AG10803 (cell line): ENCODE measurements at places on chromosomes 5 and 9.

DNA sequence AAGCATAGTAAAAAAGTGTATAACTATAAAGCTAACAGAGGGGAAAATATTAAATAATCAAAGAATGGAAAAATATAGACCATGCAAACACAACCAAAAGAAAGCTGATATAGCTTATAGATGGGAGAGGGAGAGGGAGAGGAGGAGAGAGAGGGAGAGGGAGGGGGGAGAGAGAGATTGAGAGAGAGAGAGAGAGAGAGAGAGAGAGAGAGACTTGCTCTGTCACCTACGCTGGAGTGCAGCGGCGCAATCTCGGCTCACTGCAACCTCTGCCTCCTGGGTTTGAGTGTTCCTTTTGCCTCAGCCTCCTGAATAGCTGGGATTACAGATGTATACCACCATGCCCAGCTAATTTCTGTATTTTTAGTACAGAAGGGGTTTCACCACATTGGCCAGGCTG lies 110.6 kb downstream of the RAPGEF6 start:
- no peak for DNase-seq

DNA sequence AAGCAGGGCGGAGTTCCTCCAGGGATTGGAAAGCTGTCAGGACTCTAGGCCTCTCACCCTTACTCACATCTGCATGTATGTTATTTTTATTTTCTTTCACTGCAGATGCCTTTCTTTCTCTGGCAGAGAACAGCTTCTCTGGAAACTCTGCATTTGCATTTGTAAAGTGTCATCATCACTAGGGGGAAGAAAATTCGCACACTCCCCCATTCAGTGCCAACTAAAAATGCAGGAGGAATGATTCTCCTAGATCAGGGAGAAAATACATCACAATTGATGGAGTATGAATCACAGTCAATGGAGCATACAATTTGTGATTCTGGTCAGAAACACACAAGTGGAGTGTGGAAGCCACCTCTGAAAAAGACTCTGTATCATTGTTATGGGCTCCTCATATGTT lies 351.4 kb upstream of the FTMT start:
- no peak for DNase-seq

- peak; percentile 24 for DNase-seq
These were observed 81.2 kb downstream of the ALDH1A1 start for GRCh38 chr9:72871685-72872084.

- DNase-seq = peak; percentile 62
These were observed 17.8 kb downstream of the SLC38A9 start for GRCh38 chr5:55694152-55694830.

- DNase-seq = no peak
These were observed 737.7 kb downstream of the TLE1 start for GRCh38 chr9:80951675-80952074.

DNA sequence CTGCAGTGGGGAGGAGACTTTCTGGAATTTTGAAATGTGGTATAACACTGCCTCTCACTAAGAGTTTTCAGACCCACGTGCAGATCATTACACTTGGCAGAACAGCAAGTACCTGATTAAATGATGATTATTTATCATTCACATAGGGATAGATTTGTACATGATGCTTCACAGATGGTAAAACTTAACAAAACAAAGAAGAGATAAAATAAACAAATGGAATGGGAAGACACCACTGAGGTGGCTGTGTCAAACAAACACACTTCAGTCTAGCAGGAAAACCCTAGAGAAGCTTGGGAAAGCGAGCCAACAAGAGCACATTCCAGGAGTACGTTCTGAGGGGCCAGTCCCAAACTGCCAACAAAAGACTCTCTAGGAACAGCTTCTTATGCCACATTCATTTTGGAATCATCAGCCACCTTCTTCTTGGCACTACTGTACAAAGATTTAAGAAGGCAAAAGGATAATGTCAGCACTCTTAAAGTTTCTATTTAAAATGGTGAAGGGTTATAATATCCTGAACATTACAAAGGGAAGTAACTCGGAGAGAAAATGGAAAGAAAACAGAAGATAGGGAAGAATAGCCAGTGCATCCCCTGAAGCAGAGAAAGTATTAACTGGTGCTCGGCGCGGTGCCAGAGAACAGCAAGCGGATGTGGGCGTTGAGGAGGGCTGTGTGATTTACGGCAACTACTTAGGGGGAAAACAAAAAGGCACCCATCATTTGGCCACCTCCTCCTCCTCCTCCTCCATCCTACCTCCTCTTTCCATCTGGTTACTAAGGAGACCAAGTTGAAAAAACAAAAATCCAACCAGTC lies 1.6 kb downstream of the MED27 start:
- peak; percentile 56 for DNase-seq

DNA sequence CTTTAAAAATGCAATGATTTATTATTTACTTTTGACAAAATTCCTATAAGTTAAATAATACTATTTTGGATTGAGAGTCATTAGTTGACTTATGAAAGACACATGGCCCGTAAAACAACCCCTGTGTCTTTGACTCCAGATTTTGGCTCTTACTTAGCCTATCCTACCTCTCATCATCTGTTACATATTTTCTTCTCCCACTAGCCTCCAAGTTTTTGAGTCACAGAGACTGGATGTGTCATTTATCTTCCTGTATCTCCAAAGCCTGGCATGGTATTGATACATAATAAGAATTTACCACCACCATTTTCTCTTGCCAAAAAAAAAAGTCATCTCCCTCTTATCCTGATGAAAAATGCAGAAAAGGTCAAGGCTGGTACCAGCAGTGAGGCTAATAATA lies 99.9 kb downstream of the GABRB2 start:
- no peak for DNase-seq

DNA sequence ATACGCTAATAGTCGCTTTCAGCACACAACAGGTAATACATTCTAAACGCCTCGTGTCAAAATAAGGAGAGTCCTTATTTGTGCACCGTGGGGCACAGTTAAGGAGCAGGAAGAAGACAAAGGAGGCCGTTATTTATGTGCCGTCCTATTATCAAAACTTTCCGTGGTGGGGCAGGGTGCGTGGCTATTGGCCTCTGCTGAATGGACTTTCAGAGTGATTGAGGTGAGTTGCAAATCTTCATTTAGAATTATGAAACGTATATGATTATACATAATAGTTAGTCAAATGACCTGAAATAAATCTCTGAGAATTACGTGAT lies 833 bp downstream of the C5orf24 start:
- DNase-seq = no peak

GRCh38 chr9:109181284-109181683 lies 14.2 kb upstream of the FRRS1L start:
- no peak for DNase-seq
